ENCODE measurements at places on chromosomes 5 and 9.

DNA sequence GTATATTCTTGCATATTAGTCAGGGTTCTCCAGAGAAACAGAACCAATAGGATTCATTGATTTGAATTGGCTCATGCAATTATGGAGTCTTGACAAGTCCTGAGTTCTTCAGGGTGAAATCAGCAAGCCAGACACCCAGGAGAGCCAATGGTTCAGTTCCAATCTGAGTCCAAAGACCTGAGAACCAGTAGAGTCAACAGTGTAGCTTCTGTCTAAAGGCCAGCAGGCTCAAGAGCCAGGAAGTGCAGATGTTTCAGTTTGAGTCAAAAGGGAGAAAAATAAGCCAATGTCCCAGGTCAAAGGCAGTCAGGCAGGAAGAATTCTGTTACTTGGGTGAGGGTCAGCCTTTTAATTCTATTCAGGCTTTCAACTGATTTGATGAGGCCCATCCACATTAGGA is 37.8 kb upstream of the ANKRD34B start:
- DNase-seq, result no peak

DNA sequence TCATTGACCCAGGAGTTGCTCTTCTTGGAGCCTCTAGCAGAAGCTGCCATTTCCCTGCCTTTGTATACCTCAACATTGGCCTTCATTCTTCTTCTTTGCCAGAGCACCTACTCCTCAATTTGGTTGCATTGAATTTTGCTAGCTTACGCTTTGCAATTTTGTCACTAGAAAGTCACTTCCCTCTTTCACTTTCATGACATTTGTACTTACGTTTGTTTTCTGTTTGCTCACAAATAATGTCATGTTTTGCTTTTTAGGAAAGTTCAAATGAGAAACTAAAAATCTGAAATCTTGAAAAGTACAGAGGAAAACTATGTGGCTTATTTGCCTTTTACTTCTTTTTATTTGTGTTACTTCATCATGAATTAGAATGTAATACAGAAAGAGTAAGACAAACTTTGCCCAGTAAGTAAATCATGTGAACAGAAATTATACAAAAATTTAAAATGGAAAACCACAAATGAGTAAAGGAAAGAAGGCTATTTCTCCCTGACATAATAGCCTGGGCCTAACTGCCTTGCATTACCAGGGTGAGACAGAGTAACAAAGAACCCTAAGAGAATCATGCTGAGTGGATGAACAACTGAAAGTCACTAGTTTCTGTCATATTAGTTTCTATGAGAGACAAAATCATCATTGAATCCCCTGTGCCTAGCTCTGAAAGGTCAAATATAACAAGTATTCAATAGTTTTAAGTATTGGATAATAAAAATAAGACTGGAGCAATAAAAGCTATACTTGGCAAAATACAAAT is 7.4 kb upstream of the IFNA1 start:
- DNase-seq, result no peak

DNA sequence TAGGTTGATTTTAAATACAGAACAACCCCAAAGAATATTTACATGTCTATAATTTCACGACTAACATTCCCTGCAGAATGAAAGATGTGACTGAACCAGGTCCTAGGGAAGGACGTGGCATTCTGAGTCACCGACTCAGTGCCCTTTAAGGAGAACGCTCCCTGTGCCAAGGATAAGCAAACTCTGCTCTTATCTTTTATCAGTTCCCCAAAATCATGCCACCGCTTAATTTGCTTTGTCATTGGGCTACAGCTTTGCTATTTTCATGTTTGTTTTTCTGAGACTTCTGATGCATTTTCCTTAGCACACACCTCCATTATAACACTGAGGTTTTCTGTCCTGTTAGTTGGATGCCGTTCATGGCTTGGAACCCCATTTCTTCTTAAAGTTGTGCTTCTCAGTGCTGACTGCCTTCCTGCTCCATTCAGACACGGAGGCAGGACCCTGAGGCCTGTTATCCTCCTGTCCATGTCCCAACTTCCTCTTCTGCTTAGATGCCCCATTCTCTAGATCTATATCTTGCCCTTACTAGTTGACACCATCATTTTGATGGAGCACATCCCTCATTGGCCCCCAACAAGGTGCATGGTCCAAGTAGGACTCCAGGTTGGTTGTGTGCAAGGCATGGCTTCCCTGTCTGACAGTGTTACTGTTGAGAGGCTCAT is 11.2 kb upstream of the SEMA4D start:
- DNase-seq, result no peak

GRCh38 chr5:173909199-173909598 is 21.1 kb downstream of the CPEB4 start:
- DNase-seq, result no peak

DNA sequence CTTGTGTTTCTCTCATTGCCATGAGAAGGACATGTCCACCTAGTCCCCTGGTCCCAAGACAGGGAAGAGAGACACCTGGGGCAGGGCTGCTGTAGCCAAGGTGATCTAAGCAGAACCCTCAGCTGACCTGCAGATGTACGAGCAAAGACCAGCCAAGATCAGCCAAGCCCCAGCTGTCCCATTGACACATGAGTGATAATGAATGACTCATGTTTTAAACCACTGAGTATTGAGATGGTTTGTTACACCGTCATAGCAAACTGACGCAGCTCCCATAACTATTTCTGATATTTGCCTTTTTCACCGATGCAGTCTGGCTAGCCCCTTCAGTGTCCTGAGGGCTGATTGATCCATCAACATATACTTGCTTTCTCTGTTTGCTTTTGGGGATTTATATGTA is 6.7 kb downstream of the OR1K1 start:
- DNase-seq, result no peak

DNA sequence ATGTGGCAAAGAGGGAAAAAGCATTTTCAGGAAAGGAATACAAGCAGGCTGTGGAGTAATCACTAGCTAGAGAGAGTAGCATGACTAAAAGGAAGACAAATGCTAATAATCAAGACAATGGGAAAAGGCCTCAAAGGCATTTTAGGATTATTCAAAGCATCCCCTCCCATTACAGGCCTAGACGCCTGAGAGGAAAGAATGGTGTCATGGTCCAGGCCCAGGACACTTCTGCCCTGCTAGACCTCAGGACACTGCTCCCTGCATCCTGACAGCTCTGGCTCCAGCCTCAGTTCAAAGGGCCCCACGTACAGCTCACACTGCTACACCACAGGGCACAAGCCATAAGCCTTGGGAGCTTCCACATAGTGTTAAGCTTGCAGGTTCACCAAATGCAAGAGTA is 40.8 kb upstream of the SHISAL2B start:
- no peak for DNase-seq

DNA sequence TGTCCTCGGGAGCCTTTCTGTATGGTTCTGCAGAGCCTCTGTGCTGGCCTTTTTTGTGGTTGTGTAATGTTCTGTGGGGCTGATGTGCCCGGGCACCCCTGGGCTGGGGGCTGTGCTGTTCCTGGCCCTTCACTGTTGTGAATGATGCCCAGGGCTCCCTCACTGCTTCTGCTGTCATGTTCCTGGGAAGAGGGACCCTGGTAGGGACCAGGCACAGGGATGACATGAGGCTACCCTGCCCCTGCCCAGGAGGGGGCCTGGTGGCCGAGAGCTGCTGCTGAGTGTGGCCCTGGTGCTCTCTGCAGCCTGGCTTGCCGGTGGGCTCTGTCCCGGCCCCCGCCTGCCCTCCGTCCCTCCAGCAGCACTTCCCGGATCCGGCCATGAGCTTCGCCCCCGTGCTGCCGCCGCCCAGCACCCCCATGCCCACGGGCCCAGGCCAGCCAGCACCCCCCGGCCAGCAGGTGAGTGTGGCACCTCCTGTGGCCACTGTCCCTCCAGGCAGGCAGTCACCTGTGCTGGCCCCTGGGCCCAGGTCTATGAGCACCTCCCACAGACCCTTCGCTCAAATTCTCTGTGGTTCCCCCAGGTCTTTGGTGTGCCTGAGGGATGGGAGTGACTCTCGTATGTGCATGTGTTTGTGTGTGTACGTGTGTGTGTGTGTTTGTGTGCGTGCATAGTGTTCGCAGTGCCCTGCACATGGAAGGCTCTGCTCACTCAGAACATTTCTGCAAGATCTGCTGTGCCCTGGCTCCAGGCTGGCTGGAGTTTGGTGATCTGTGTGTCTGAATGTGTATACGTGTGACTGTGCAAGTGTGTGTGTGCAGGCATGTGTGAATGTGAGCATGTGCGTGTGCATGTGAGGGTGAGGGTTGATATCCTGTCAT is 72.3 kb downstream of the WNK2 start:
- no peak for DNase-seq

GRCh38 chr9:18479405-18479804 is 5.5 kb downstream of the ADAMTSL1 start:
- DNase-seq, result no peak

DNA sequence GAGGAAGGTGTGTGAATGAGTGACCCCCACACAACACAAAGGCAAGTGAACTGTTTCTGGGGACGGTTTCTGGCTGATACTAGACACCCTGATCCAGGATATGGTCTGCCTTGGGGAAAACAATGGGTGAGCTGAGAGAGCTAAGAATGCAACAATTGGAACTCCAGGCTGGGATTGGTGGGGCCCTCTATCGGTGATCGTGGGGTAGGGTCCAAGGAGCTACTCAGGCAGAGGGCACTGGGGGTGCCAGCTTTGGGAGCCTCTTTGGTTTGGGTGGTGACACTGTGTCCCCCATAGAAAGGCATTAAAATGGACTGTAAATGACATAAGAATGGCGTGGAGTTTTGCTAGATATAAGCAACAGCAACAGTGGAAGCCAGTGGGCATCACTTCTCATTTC is 439.1 kb downstream of the DMAC1 start:
- no peak for DNase-seq

GRCh38 chr9:99038484-99038820 is 66.5 kb upstream of the TGFBR1 start:
- DNase-seq, result no peak

DNA sequence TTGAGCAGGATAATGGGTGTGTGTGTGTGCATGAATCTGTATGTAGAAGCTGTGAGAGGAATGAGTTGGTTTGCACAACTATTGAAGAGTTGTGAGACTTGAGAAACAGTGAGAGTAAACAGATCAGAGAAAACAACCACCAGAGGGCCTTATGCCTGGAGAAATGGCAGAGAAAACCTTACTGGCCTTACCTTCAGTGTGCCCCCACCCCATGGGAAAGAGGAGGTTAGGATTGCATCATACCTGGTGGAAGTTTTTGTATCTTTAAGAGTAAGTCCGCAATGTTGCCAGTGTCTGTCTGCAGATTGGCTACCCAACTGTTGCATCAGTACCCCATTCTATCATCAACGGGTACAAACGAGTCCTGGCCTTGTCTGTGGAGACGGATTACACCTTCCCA is 1909.4 kb upstream of the WWC1 start:
- DNase-seq, result no peak

DNA sequence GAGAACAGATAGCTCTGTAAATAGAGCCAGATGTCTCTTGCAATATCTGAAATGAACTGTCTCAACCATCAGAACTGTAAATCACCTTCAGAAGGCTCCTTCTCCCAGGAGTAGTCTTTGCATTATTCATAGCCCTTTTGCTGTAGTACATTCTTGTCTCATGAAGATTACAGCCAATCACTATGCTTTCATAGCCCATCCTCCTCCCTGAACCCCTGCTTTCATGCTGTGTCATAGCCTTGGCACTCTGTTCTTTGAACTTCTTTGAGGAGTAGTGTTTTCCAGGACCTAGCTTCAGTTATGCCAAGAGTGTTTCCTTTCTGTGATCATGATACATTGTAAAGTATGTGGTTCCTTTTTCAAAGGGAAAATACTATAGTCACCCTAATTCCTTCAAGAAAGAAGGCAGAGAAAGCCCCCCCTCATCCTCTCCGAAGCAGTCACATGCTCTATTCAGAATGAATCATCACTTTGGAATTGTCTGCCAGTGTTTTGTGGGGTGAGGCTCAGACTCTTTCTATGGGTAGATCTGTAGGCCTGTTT is 61.1 kb downstream of the GRIA1 start:
- peak; percentile 82 for DNase-seq

DNA sequence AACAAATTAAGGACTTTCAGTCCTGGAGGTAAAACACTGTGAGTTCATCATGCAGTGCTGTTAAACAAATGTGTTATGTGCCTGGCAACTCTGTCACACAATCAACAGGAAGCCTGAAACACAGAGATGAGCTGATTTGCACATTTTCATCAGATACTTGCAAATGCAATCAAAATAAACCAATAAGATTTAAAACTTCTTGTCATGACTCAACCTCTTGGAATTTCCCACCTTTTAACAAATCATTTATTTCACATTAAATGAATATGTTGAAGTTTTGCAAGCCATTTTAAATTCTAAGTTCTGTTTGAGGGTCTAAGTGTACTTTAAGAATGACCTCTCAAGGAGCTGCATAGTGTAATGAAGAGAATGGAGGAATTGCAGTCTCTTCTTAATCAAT is 64.4 kb downstream of the ANXA1 start:
- DNase-seq, result no peak

DNA sequence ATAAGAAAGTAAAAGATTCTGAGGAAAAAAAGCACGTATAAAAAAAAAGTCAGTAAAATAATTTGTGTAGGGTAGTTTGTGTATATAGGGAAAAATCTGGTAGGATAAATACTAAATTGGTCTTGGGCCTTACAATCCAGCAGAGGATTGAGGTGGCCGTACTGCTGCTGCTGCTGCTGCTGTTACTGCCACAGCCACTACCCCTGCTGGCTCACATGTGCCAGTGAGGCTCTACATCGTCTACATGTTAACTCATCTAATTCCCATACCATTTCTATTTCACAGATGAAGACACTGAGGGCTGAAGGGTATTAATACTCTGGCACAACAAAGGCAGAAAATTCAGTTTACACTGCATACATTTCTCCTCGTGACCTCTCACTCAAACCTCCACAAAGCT is 928.5 kb downstream of the TLE4 start:
- DNase-seq, result no peak

GRCh38 chr5:44875661-44876605 is 67.2 kb downstream of the MRPS30 start:
- peak; percentile 95 for DNase-seq

DNA sequence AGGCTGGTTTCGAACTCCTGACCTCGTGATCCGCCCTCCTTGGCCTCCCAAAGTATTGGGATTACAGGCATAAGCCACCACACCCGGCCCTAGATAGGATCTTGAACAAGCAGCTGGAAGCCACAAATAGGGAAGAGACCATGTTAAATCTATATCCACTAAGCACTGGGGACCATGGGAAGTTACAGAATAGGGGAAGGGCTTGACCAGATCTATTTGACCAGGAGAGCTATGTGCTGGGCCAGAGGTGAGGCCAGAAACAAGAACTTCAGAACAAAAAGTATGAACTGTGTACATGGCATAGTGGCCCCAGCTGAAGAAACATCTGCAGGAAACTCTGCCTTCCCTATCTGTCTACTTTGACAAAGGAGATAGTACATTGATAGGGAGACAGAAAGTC is 10.8 kb downstream of the KLF4 start:
- no peak for DNase-seq

DNA sequence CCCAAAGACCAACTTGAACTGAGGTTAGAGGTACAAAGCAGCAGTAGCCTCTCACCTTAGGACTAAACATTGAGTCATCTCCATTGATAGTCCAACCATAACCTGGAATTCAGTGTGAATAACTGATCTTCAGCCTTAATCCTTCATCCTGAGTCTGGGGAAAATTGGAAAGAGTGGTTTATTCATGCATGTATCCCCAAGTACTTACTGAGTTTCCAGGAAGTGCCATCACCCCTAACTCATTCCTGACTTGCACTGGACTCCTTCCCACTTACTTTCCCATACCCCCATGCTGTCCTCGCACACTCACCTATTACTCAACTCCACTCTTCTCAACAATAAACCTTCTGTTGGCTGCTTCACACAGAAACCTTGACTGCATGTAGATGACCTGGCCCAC is 161.4 kb upstream of the ZNF462 start:
- no peak for DNase-seq

- DNase-seq, result no peak
Measured at GRCh38 chr9:35842020-35842745, 13.2 kb downstream of the TMEM8B start.
